GM13976 (cell line): ENCODE measurements at places on chromosomes 2 and 18.

DNA sequence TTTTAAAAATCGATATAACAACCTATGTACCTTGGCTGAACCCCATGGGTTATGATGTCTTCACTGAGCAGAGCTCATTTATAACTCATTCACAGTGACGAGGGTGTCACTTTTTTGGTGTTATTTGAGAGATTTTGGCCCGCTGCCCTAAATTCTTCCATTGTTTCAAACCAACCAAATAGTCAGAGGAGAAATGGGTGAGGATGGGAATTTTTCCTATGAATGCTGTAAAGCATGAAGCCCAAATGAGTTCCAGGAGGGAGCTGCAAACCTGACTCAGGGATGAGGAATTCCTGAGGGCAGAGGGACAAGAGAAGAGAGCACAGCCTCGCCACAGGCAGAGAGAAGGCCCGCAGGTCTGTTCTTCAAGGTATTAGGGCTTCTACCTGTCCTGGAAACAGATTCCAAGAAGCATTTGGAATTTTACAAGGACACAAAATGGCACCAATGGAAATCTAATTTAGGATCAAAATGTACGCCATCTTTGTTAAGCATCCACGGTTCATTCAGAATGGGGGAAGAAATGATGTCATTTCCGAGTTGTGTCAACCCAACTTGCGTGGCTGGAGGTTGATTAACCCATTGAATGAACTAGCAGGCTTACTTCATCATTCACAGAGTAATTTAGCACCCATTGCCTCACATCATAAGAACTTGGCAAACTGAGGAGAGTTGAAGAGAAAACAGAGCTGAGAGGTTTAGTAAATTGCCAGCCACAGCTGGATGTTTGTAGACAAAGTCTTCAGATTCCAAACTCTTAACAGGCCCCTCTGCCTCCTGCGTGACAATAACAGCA lies 133.5 kb downstream of the LAMA3 start:
- no peak for DNase-seq

GRCh38 chr18:63177919-63178821 lies 141.4 kb downstream of the BCL2 start:
- no peak for DNase-seq

DNA sequence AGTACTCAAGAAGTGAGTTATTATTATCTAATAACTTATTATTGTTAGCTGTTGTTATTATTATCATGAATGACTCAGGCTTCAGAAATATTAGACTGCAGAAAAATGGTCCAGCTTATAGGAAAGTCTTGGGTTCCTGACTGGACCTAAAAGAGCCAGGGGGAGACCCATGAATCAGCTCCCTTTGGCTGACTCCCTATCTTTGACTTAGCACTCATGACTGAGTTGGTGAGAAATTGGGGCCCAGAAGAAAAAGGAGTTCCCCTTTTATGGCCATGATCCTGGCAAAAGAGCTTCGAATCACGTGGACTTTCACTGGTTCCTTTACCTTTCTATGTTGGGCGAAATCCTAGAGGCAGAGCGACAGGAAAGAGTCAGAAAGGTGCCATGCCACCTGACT lies 145.8 kb downstream of the MYO3B start:
- no peak for DNase-seq

DNA sequence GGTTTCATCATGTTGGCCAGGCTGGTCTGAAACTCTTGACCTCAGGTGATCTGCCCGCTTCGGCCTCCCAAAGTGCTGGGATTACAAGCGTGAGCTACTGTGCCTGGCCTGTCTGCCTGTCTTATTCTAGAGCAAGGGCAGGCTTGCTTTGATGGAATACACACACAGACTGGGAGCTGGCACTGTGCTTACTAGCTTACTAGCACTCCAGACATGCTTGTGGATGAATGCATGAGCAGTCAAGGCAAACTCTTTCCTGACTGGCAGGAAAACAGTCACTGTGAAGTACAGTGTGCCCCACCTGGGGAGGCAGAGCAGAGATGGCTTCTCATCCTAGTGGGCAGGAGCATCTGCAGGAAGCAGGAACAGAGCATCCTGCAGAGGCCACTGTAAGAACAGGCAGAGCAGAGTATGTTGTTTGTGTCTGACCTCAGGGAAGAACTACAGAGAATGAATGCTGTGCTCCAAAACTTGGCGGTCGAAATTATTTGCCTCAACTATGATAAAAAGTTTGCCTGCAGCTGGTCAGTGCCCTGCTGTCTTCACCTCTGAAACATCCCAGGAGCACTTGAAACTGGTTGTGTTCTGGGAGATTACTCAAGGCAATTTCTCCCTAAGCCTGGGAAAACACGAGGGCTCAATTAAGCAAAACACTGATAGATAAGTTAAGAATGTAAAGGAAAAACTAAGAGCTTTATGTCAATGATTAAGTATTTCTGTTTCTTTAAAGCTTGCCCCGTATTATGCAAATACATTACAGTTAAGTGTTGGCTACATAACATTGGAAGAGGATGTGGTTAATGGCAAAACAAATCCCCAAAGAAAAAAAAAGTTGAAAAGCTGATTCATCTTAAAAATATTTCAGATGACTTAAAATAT lies 102.4 kb downstream of the VAPA start:
- no peak for DNase-seq

DNA sequence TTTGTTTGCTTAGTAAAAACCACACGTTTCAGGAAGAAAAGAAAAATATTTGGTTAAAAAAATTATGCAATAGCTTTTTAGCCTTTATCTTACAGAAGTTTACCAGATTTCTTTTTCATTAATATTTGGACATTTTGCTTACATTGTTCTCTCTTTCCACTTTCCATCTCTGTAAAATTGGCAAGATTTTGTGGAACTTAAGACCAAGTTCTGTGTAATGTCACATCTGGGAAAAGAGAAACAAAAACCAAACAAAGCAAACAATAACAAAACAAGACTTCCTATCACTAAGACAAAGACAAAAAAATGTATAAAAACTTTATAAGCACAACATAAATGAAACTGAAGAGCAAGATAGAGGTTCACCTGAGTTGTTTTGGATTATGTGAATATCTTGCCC lies 1392.1 kb upstream of the CELF4 start:
- no peak for DNase-seq
